ENCODE measurements at places on chromosomes 1 and 21. TPM values are rescaled to one million over a fixed set of nuclear protein-coding genes. Genes with fewer than 3 reads are reported as not detected.

GRCh38 chr1:94514095-94514727, 27.3 kb downstream of the F3 start:
- H3K27ac ChIP-seq, result no peak overlapping the region
- H3K4me1 ChIP-seq, result no peaks in the 10 kb centered on the region
- no peak overlapping the region for H3K4me3 ChIP-seq
- no peak for DNase-seq

GRCh38 chr1:3651026-3651929, 1.0 kb upstream of the TP73 start:
- no peak for DNase-seq
- H3K4me3 ChIP-seq, result no peak overlapping the region
- H3K4me1 ChIP-seq, result no peaks in the 10 kb centered on the region
- no peak overlapping the region for H3K27ac ChIP-seq
- H3K36me3 ChIP-seq, result no peaks in the 10 kb centered on the region
- H3K27me3 ChIP-seq, result peaks cover 18% of the 10 kb centered on the region

- no peak overlapping the region for H3K4me3 ChIP-seq
- no peak overlapping the region for H3K27ac ChIP-seq
- no peaks in the 10 kb centered on the region for H3K36me3 ChIP-seq
- DNase-seq, result no peak
- H3K27me3 ChIP-seq, result no peaks in the 10 kb centered on the region
- no peaks in the 10 kb centered on the region for H3K4me1 ChIP-seq
Observed at GRCh38 chr1:5906966-5907365, 85.3 kb downstream of the NPHP4 start.

DNA sequence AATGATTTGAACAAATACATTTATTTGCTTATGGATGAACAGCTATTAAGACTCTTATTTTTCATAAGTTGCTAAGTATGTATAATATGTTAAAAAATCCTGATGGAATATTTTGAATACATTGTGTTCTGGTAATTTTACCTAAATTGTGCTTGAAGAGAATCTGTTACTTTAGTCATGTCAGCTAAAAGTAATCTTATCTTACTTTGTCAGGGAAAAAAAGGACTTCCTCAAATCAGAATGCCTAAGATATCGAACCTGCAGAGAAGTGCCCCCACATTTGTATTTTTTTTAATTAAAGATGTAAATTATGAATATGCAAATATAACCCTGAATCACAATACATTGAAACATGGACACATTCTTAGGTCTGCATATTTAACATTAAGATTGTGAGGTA, 1331.7 kb downstream of the MRPL39 start:
- H3K27ac ChIP-seq, result no peak overlapping the region
- H3K4me1 ChIP-seq, result no peaks in the 10 kb centered on the region
- DNase-seq, result no peak
- H3K36me3 ChIP-seq, result no peaks in the 10 kb centered on the region

- H3K4me3 ChIP-seq, result no peak overlapping the region
- H3K27ac ChIP-seq, result no peak overlapping the region
- DNase-seq, result no peak
- no peaks in the 10 kb centered on the region for H3K4me1 ChIP-seq
- no peaks in the 10 kb centered on the region for H3K36me3 ChIP-seq
- no peaks in the 10 kb centered on the region for H3K27me3 ChIP-seq
Observed at GRCh38 chr1:221793439-221794078, 51.7 kb upstream of the DUSP10 start.

Gene FOXD2
- 0.67 TPM for total RNA-seq

Measured in uterus (tissue), 4 donors.